ENCODE measurements at places on chromosomes 13 and 19. TPM values are rescaled to one million over a fixed set of nuclear protein-coding genes. Genes with fewer than 3 reads are reported as not detected.

- DNase-seq: peak; percentile 1
Measured at GRCh38 chr13:43363156-43363953, 340.0 kb downstream of the DNAJC15 start.

DNA sequence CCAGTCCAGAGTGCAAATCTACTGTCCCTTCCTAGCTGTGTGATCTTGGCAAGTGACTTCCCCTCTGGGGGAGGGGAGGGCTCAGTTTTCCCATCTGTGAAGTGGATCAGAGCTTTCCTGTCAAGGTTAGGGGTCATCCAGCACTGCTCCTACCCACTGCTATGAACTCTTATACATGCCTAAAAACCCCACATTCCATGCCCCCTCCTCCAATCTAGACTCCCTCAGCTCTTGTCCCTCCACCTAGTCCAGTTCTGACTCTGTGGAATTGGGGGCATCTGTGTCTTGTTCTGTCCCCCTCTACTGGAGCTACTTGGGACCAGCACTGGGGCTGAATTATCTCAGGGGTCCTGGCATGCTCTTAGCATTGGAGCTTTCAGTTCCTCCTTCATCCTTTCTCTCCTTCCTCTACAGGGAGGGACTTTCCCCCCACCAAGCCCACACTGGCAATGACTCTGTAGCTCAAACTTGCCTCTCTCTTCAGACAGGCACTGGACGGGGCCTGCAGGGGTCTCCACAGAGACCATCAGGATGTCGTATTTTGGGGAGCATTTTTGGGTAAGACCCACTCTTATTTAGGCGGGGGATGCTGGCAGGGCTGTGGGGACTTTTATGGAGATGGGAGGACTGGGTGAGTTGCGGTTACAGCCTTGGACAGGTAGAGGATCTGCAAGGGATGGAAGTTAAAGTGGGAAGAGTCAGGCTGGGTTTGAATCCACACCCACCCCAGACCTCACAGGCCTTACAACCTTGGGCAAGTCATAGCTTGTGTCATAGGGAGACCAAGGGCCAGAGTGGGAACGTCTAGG lies 3.6 kb downstream of the FCHO1 start:
- DNase-seq: no peak

DNA sequence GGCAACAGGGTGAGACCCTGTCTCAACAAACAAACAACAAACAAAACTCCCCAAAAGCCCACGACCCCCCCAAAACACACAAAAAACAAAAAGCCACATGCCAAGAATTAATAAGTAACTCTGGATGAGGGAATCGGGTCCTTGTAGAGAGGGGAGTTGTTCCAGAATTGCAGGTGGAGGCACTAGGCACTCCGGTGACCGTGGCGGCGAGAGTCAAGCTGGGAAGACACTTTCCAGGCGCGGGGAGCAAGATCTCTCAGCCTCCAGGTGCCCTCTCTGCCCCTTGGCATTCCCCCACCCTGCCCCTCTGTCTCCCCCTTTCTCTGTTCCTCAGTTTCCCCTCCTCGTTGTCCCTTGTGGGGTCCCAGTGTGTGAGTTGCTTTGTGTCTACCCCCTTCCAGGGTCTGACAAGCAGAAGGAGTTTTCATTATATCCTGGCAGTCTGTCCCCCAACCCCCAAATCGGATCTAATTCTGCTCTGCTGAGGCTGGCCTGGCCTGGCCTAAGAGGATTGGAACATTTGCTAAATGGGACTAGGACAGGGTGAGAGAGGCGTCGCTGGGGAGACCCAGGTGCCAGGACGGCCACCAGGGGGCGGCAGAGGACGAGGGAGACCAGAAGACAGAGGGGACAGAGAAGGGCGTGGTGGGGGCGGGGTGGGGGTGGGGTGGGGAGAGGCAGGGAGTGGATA lies 8.3 kb upstream of the CRX start:
- peak; percentile 44 for DNase-seq

- DNase-seq: peak; percentile 26
Measured at GRCh38 chr13:83940742-83941141, 58.5 kb upstream of the SLITRK1 start.

GRCh38 chr13:113815151-113816058 lies 48.5 kb downstream of the GAS6 start:
- DNase-seq: no peak

- no peak for DNase-seq
Measured at GRCh38 chr13:38697628-38698333, 10.9 kb downstream of the FREM2 start.

DNA sequence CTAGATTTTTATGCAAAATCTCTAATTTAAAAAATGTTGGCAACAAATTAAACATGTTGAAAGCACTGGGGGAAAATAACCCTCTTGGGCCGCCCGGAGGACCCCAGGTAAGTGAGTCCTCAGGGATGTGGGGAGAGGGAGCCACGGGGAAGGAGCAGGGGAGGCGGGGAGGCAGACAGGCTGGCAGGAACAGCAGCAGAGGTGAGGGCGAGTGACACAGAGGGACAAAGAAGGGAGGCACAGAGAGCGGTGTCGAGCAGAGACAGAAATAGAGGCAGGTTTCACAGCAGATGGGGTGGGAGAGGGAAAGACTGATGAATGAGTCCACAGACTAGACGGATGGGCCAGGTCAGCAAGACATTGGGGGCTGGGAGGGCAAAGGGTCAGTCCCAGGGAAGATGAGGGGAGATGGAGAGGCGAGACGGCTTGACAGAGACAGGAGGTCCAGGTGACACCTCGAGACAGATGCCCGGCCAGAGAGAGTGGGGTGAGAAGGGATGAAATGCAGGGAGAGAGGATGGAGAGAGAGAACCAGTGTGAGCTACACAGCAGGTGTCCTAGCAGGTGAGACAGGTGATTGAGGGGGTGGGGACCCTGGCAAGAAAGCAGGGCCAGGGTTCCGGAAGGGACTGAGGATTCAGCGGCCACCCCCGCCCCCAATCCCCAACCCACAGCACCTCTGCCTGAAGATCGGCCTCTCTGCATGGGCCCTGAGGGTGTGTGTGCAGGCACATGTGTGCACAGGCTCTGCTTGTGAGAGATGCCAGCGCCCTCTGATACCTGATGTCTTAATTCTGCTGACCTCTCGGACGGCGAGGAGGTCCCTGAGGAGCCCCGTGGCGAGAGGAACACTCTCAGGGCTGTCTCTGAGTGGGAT lies 3.8 kb downstream of the LRRC4B start:
- DNase-seq: no peak

DNA sequence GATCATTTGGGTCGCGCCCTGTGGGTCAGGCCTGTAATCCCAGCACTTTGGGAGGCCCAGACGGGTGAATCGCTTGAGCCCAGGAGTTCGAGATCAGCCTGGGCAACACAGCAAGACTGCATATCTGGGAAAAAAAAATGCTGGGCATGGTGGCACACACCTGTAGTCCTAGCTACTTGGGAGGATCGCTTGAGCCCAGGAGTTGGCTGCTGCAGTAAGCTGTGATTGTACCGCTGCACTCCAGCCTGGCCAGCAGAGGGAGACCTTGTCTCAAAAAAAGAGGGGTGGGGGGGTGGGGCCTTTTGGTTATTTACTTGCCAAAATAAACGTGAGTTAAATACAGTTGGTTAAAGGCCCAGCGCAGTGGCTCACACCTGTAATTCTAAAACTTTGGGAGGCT lies 9.8 kb upstream of the ZNF544 start:
- no peak for DNase-seq

GRCh38 chr19:11286312-11286974 lies 9.5 kb upstream of the TSPAN16 start:
- DNase-seq: no peak

The SMAD9 gene
- 2.1 TPM for total RNA-seq
